ENCODE measurements at places on chromosomes 7 and 10.

DNA sequence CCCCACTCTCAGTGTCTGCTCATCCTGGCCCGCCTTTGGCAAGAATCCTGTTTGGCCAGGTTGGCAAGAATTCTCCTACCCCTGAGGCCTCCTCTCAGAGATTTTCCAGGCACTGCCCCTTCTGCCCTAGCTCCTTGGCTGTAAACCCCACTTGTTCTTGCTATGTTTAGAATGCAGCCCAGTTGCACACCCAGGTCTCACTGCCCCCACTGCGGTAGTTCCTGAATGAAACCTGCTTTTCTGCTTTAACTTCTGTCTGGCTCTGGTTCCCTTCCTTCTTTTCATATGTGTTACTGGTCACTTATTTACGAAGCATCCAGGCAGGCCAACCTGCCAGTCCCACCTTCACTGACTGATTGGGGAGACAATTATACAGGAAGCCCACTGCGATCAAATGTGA is 576.9 kb downstream of the GLRX3 start:
- DNase-seq = no peak

DNA sequence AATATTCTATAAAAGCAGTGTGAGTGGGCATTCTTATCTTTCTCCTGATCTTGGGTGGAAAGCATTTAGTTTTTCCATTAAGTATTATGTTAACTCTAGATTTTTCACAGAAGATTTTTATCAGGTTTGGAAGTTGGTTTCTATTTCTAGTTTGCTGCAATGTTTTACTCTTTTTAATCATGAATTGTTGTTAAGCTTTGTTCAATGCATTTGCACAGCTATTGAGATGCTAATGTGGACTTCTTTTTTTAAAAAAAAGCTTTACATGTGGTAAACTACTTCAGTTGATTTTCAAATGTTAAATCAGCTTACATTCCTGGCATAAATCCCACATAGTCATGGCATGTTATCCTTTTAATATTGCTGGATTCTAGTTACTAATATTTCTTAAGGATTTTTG is 363.6 kb upstream of the NRP1 start:
- DNase-seq = no peak

GRCh38 chr10:97664282-97664850 is 22.7 kb downstream of the AVPI1 start:
- peak; percentile 45 for DNase-seq

DNA sequence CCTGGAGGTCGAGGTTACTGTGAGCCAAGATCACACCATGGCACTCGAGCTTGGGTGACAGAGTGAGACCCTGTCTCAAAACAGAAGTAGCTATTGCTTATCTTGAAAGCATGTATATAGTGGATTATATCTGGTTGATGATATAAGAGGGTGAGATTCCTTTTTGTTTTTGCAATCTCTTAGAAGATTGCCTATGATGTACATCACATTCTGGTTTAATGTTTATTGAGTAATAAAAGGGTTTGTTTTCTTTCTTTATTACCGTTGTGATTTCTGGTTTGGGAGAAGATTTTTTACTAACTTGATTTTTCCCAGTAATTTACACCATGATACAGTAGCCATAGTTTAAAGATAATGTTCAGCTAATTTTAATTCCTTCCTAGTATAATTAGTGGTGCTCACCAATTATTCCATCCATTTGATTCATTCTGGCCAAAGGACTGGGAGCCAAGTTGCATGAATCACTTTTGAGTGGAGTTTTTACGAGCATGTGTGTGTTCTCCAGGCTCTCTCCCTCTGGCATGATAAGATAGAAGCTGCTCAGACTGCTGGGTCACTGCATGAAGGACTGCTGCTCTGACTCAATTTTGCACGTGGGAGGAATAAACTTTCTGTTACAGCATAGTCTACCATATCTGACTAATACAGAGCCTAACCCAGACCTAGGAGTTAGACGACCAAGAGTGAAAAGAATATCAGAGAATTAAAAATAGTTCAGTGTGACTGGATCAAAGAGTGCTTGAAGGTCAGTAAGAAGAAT is 13.5 kb upstream of the TSPAN13 start:
- no peak for DNase-seq

GRCh38 chr7:30627026-30627425 is 32.3 kb downstream of the GARS1 start:
- no peak for DNase-seq

GRCh38 chr10:43365001-43365400 is 6.4 kb upstream of the FXYD4 start:
- no peak for DNase-seq
